ENCODE measurements at places on chromosomes 1 and 21.

DNA sequence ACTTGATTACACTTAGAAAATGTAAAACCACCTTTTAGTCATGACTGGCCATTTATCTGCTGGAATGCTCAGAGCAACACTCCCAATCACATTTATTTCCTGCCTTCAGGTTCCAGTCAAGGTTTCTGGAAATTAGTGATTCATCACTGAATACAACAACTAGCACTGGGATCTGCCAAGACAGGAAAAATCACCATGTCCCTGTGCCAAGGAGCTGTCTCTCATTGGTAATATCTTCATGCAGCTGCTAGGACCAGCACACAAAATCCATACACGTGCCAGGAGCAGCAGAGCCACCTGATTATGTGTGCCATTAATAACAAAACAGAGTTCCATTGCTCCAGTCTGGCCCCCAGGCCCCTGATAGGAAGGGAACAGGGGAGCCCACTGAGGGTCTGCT, 194.6 kb downstream of the TNR start:
- no peak for DNase-seq

DNA sequence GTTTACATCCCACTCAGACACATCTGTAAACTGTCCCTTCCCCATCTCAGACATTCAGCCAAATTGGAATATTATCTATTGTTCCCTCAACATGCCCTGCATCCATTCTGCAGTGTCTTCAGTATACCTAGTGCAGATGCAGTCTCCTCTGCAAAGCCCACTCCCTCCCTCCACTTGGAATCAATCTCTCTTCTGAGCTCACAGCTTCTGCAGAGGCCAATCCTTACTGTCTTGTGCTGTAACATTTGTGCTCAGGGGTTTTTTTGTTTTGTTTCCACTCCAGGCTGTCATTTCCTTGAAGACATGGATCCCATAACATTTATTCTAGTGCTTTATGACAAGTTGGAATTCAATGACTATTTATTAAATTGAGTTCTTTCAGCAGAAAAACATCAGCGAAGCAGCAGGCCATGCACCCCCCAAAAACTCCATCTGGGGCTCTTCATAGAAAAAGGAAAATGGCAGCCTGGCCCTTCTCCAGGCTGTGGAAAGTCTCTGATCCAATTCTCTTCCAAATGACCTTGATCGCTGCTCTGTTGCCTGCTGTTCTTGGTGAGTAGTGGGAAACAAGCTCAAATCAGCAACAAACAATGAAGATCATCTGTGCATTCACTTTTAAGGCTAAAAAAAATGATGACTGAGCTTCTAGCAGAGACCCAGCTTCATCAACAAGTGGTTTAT, 8.7 kb downstream of the C4BPA start:
- DNase-seq: no peak

GRCh38 chr21:40685141-40685540, 161.8 kb downstream of the DSCAM start:
- DNase-seq: no peak

GRCh38 chr1:176789571-176790090, 326.7 kb downstream of the PAPPA2 start:
- no peak for DNase-seq

GRCh38 chr1:186627019-186627418, 53.2 kb downstream of the PTGS2 start:
- no peak for DNase-seq

- no peak for DNase-seq
Observed at GRCh38 chr1:101242324-101243050, 5.7 kb downstream of the S1PR1 start.

GRCh38 chr1:116759636-116760035, 5.4 kb downstream of the CD2 start:
- DNase-seq: peak; percentile 42

DNA sequence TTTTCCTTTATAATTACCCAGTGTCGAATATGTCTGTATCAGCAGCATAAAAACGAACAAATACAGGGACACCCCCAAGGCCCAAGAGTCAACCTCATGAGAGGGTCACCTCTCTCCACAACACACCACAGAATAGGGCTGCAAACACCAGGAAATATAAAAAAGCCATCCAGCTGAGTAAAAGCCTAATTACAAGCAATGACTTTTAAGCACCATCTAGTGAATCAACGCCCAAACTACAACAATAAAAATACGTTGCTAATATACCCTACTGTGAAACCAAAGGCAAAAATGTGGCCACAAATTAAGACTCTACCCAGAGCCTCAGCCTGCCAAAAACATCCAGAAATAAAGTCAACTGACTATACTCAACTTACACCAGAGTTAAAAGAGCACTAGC, 817.9 kb upstream of the NEGR1 start:
- no peak for DNase-seq
